ENCODE measurements at places on chromosomes 1 and 21.

DNA sequence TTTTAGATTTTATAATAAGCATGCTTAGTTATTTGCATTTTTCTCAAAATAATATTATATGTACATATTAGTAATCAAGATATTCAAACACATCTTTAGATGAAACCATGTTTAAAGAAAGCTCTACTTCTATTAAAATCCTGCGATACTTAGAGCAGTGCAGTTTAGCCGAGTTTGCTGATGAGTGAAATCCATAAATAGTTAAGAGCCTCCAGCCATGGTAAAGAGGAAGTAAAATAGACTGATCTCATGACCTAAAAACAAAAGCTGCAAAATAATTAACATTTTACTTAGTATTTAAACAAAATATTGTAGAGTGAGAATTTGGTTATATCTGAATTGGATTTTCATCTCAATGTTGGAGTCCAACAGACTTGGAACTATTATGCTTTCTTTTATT is 147.4 kb upstream of the NRIP1 start:
- no peak for DNase-seq

DNA sequence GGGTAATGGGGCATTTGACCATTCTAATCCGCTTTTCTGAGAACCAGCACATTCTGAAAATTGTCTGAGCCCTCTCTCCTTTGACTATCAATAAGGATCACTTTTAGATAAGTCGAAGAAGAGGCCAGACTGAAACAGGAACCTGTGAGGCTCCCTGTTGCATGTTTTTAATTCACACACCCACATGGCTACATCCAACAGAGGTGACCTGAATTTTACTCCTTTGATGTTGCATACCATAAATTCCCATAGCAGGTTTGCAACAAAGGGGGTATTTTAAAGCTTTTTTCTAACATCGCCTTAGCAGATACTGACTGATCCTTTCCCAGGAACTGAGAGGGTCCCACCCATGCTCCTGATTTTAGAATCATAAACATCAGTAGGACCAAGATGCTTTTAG is 450.8 kb downstream of the USP25 start:
- DNase-seq, result no peak

DNA sequence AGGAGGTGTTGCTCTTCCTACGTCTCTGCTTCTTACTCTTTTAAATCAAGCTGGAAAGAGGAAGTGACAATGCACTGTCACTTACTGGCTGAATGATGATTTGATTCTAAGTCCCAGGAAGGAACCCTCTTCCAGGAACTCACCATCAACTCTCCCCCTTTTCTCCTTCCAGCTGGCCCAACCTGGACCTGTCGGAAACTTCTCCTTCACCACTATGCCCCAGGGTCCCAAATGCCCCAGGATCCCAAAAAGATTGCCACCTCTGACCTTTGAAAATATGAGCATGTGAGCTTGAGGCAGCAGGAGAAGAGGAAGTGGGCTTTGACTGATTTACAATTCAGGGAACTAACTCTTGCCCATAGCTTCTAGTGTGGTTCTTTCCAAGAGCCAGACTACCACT is 5.3 kb upstream of the ADAMTS5 start:
- no peak for DNase-seq

- DNase-seq, result no peak
These were observed 824 bp upstream of the KRTAP21-3 start for GRCh38 chr21:30719401-30719800.

DNA sequence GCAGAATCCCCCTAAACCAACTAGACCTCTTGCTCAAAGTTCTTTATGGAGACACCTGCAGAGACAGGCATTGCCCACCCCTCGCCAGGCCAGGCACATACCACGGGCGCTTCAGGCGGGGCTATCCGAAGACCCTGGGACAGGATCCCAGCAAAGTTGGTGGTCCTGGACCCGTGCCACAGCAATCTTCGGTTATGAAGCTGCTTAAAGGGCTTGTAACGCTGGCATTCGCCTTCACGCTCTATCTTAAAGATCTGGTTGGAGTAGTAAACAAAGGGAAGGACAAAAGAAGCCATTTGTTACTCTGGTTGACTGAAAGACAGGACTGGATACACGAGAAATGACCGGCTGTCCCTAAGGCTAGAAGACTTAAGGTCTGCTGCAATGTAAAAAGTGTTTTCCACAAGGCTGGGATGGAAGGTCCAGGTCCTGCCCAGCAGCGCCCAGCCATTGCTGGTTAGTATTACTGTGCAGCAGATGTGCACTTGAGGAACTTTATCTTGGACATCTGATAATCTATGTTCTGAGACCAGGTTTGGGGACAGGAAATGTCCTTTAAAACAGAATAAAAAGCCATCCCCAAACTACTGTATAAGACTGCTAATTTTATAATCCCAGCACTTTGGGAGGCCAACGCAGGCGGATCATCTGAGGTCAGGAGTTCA is 42.9 kb downstream of the PARP1 start:
- DNase-seq, result no peak

DNA sequence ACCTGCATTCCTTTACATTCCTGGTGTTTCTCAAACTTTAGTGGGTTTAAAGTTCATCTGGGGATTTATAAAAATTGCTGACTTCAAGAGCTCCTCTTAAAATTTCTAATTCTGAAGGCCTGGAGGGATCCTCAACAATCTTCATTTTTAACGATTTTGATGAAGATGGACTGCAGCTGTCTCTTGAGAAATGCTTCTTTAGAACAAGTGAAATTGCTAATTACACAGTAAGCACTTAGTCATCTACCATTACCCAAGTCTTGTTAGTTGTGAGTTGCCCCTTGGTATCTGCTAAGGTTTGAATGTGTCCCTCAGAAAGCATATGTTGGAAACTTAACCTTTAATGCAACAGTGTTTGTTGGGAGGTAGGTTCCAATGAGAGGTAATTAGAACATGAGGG is 163.7 kb downstream of the LTN1 start:
- no peak for DNase-seq

DNA sequence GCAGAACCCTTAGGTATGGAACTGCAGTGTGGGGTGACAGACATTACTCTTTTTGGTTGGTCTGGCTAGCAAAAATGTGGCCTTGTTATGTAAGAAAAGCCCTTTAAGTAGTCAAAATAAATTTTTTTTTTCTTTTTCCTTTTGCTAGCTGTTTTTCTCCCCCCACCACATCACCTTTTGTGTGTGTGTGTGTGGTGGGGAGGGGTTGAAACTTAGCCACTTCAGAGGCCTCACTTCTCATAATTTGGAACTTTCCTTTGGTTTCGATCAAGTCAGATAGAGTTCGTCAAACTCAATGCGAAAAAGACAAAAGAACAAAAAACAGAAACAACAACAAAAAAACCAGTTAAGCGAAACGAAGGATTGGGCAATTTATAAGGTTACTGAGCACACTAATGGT is 1.9 kb upstream of the PRMT2 start:
- no peak for DNase-seq

DNA sequence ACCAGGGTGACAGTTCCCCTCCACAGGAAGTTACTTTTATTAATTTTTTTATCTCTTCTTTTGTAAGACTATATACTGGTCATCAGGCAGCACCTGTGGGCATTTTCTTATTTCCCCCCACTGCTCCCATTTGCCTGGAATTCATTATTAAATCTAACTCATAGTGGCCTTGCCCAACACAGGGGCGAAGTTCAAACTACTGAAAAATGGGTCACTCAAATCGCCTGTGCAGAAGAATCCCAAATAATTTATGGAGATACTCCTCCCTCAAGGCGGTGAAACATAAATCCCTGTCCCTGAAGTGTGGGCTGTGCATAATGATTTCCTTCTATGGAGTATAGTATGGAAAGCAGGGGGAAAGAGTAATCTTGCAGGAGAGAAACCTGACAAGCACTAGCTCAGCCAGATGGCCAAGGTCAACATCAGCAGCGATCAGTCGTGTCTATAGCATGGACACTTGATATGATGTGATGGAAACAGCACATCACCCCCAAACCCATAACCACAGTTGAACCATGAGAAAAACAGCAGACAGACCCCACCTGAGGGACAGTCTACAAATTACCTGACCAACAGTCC is 7.9 kb downstream of the CAMK2N1 start:
- no peak for DNase-seq

DNA sequence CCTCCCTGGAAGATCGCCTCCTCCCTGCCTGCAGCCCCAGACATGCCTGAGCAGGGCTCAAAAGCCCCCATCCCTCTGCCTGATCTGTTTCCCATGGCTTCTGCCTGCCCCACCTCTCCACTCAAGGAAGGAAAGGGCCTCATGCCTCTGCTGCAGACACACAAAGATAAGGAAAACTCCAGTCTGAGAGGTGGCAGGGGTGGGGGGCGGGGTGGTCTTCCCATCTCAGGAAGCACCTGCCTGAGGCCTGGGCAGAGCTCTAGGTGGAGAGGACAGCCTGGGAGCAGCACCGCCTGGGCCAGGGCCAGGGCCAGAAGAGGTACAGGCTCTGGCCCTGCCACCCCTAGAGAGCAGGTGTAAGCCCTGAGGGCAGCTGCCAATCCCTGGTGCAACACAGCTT is 4.1 kb upstream of the GJB3 start:
- DNase-seq, result no peak

- DNase-seq, result no peak
These were observed 25.2 kb downstream of the CHODL start for GRCh38 chr21:18269856-18270255.

DNA sequence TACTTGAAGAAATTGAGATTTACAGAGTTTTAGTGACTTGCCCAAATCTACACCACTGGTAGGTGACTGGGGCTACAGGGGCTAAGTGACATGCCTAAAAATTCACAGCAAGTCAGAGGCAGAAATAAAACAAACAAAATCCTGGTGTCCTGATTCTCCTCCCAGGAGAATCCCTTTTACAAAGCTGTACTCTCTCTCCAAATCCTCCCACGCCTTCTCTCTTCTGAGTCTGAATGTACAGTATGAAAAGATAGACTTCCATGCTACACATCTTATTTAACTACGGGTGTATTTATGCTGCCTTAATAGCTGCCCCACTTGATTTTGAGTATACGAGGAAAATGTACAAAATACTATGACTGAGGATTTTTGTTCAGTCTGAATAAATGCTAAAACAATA is 65.4 kb downstream of the SGIP1 start:
- no peak for DNase-seq

GRCh38 chr21:45039317-45040156 is 34.8 kb upstream of the ADARB1 start:
- DNase-seq, result no peak

DNA sequence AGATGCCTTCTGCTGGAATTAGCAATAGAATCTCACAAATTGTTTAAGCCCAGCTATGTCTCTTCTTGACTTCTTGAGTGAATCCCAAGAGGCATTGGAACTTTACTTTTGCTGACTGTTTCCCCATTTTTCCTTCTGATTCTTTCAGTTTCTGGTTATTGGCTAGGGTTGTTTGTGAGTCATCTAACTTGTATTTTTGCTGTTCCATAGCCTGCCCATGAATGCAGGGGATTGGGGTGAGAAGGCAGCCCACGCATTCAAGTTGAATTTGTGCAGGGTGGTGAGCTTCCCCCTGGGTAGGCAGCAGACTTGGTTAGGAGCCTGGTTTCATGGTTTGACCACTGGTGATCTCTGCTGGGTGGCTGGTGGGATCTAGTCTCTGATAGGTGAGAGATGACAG is 10.4 kb upstream of the KLF17 start:
- DNase-seq, result peak; percentile 48

DNA sequence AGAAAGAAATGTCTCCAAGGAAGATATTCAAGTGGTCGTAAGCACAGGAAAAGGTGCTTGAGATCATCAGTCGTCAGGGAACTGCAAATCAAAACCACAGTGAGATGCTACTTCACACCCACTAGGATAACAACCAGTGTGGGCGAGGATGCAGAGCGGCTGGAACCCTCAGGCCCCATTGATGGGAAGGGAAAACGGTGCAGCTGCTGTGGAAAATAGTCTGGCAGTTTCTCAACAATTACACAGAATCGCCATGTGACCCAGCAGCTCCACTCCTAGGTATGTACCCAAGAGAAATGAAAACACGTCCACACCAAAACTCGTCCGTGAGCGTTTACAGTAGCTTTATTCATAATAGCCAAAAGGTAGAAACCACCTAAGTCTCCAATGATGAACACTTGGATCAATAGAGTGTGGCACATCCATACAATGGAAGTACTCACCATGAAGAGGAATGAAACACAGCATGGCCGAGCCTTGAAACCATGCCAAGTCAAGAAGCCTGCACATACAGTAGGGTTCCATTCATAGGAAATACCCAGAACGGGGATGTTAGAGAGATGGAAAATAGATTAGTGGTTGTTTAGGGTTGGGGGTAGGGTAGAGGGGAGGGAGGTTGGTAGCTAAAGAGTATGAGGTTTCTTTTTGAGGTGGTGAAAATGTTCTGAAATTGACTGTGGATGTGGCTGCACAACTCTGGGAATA is 6.1 kb downstream of the DFFB start:
- no peak for DNase-seq

- peak; percentile 83 for DNase-seq
These were observed 27.0 kb upstream of the PRSS38 start for GRCh38 chr1:227788271-227789083.

DNA sequence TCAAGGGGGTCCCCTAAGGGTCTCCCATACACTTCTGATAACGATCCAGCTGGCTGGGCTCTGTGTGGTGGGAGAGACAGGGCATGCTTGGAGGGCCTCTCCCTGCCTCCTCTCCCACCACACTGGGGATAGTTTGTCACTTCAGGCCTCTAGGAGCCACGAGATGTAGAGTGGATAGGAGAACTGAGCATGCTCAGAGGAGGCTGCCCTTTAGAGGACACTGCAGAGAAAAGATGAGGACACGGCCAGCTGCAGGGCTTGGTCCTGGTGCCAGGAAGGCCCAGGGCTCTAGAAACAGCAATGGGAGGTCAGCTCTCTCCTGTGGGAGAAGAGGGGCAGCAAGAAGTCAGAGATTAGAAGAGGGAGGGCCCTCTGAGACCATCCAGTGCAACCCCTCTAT is 25.7 kb downstream of the SLC9A1 start:
- no peak for DNase-seq

DNA sequence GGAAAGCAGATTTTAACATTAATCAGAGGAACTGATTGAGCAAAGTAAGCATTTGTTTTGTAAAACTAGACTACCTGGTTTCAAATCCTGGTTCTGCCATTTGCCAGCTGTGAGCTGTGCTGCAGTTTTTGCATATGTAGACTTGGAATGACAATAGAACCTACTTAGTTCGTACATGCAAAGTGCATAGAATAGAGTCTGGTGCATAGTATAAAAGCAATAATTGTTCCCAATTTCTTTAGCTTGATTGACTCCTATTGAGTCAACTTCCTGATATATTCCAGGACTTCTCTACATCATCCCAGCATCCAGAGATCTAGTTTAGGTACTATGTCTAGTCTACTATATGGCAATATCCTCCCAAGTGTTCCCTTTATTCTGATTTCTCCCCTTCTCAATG is 144.4 kb upstream of the FGGY start:
- DNase-seq, result no peak

DNA sequence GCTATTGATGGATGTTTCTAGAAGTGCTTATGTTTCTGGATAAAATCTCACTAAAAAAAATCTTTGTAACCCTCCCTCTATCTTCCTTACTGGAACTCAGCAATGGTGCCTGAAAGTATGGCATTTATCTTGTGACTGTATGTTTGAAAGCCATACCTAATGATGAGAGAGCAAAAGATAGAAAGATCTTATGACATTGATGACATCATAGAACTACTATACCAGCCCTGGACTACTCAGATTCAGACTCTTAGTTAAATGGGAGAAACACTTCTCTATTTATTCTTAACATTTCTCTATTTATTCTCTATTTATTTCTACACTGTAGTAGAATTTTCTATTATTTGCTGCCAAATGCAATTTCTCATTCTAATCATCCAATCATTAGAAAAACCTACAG is 32.7 kb upstream of the SYCP1 start:
- DNase-seq, result no peak
